Esophagus muscularis mucosa (tissue), 4 donors: ENCODE measurements at places on chromosomes 13 and 19. TPM values are rescaled to one million over a fixed set of nuclear protein-coding genes. Genes with fewer than 3 reads are reported as not detected.

GRCh38 chr19:49499030-49499670, 2.9 kb downstream of the RPS11 start:
- DNase-seq: no peak

- DNase-seq: no peak
These were observed 69.5 kb downstream of the ZNF723 start for GRCh38 chr19:22901431-22902130.

DNA sequence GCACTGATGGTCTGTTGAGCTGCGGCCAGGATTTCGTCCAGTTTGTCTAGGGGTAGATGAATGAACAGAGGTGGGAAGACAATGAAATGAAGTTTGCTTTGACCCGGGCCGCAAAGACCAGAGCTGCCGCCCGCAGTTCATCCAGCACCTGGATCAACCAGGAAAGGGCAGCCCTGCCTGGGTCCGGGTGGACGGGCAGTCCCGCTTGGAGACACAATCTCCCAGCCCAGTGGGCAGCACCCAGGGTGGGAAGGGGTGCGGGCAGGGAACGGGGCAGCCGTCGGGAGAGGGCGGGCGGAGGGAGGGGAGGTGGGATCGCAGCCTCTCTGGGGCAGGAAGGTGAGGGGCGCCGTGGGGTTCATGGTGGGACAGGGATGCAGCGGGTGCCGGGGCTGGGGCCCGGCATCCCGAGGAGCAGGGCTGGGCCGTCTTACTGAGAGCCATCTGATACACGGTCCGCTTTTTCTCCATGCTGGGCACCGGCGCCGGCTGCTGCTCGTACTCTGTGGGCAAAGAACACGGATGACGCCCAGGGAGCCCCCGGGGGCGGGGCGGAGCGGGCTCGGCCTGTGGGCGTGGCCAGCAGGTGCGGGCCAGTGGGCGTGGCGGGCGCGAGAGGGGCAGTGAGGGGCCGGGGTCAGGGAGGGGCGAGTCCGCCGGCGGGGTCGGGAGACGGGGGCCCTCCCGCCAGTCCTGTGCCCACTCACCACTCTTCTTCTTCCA, 33.1 kb downstream of the SHANK1 start:
- DNase-seq: no peak

- DNase-seq: peak; percentile 98
These were observed 24.2 kb downstream of the KEAP1 start for GRCh38 chr19:10478903-10479384.

CFAP97D2 gene
- total RNA-seq: not detected

F10 gene
- 4.6 TPM for total RNA-seq

DNA sequence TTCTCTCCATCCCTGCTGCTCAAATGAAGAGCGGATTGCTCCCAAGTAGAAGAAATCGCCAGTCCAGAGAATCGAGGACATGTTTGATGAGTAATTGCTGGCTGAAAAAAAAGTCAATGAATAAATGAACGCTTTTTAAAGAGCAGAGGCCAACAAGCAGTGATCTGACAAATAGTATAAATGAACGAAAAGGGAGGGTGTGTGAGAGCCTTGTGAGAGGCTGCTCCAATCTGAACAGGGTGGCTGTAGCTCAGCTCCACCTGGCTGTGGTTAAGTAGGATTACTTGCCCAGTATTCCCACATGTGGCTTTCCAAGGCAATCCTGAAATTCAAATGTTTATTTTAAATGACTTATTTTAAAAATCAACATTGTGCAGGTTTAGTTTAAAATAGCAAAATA, 117.1 kb downstream of the TSHZ3 start:
- DNase-seq: no peak

DNA sequence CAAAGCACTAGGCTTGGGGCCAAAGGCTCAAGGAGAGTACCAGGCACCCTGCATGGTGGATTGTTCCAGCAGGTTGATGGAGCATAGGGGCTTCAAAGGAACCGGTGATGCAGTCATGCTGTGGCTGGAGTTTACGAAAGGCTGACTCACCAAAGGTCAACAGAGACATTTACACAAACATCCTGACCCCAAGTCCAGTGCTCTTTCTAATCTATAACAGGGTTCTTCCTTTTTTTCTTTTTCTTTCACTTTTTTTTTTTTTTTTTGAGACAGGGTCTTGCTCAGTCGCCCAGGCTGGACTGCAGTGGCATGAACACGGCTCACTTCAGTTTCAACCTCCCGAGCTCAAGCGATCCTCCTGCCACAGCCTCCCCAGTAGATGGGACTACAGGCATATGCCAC, 35.6 kb upstream of the TPTE2 start:
- no peak for DNase-seq

- no peak for DNase-seq
These were observed 453.7 kb downstream of the GPC6 start for GRCh38 chr13:93680329-93680728.

CATSPERD gene
- total RNA-seq: not detected

IZUMO4 gene
- total RNA-seq: 5.4 TPM

DNA sequence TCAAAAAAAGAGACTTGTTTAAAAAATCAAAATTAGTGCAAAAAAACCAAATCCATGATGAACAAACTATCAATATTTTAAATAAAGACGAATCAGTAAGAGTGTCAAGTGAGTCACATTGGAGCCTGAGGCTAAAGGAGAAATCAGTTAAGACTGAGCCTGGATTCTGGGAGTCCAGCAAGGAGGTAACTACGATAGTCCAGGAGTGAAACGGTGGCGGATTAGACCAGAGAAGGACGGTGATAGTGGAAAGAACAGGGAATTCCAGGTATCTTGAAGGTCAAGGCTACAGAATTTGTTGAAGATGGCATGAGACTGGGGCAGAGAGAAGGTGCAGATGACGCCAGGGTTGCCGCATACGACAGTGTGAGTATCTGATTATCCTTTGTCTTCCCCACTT, 7.0 kb upstream of the NPAS1 start:
- no peak for DNase-seq

DNA sequence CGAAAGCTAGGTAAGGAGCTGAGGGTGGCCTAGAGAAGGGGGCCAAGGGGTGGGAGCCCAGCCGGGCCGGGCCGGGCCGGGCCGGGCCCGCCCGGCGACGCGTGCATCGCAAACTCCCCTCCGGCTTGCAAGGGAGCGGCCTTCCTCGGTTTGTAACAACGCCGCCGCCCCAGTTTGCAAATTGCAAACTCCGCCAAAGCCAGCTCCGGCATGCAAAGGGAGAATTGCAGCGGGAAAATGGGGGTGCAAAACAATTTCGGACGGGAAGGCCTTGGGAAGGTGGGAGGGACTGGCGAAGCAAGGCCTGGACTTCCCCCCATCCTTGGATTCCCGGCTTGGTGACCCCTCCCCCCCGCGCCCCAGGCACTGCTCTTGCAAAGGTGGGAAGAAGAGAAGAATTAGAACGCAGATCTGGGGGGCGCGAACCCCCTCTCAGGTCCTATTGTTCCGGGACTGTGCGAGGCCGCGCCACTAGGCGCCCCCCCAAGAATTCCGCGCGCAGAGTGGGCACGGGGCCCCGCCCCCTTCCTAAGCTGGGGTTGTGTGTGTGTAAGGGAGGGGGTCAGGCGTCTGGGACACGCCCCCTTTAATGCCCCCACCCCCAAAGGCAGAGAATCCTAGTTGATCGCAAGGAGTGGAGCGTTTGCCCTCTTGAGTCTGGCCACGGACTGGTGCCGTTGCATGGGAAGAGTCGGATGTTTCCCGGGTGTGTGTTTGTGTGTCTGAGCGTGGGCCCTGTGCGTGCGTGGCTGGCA, 926 bp downstream of the PRR12 start:
- no peak for DNase-seq

THSD8 gene
- not detected for total RNA-seq

- DNase-seq: no peak
These were observed 11.8 kb downstream of the POU2F2 start for GRCh38 chr19:42120276-42120980.

TINCR gene
- total RNA-seq: 2.9 TPM

GRCh38 chr13:50543141-50543540, 300.4 kb downstream of the DLEU7 start:
- DNase-seq: no peak

GRCh38 chr19:19750842-19751790, 18.2 kb upstream of the ZNF14 start:
- peak; percentile 78 for DNase-seq

GRCh38 chr13:22050951-22051563, 380.2 kb downstream of the FGF9 start:
- peak; percentile 87 for DNase-seq

DNA sequence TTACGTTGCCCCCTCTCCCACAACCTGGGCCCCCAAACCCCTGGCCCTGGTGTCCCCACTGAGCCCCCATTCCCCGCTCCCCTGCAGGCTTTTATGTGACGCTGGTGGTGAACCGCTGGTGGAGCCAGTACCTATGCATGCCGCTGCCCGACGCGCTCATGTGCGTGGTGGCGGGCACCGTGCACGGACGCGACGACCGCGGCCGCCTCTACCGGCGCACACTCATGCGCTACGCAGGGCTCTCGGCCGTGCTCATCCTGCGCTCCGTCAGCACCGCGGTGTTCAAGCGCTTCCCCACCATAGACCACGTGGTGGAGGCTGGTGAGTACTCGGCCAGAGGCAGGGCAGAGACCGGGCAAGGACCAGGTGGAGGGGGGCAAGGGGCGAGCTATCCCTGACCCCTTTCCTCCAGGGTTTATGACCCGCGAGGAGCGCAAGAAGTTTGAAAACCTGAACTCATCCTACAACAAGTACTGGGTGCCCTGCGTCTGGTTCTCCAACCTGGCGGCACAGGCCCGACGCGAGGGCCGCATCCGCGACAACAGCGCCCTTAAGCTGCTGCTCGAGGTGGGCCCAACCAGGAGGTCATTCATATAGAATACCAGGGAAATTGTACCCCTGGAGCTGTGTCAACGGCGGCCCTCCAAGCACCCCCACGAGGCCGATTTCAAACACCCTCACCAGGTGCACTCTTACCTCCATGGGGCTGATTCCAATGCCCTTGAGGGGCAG, 3.0 kb downstream of the BEST2 start:
- DNase-seq: no peak

DNA sequence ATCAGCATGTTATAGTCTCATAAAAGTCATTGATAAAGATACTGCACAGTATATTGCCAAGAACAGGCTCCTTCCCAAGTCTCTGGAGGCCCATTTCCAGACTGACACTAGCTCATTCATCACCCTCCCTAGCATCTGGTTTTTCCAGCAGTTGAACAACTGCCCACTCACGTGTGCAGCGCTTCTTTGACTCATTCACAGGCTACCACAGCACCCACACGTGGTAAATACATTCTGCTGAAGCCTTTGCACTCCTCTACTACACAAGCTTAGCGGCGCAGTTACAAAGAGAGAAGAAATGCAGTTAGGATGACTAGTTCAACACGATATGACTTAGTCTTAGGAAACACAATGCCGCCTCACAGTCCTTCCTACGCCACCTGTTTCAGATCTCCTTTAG, 87.7 kb downstream of the DOCK9 start:
- no peak for DNase-seq

NLRP5 gene
- total RNA-seq: not detected

DNA sequence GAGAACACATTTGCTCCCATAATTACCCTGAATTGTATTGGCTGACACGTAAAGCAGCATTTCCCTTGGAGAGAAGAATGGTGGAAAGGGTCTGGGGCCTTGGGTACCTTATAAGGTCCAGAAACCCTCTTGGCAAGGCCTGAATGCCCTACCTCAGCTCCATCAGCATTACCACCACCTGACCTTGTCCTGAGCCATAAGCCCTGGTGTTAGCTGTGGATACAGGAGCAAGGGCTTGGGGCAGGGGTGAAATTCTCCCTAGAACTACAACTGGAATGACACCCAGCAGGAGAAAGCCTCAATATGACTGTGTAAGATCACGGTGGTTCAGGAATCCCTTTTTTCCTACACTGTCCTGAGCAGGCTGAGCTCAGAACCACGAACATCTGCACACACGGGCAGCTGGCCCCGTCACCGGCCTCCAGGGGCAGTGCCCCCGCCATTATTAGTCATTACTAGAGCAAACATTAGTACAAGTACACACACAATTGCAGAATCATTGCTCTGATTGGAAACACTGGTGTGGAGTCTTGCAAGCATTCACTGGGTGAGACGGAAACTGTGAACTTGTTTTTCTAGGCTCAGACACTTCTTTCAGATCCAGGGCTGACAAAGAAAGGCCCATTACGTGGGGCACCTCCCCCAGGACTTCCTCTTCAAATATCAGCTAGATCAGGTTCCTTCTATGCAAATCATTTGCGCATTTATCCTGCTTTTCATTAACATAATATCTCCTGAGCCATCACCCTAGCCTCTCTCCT, 26.8 kb upstream of the MTIF3 start:
- no peak for DNase-seq

DNA sequence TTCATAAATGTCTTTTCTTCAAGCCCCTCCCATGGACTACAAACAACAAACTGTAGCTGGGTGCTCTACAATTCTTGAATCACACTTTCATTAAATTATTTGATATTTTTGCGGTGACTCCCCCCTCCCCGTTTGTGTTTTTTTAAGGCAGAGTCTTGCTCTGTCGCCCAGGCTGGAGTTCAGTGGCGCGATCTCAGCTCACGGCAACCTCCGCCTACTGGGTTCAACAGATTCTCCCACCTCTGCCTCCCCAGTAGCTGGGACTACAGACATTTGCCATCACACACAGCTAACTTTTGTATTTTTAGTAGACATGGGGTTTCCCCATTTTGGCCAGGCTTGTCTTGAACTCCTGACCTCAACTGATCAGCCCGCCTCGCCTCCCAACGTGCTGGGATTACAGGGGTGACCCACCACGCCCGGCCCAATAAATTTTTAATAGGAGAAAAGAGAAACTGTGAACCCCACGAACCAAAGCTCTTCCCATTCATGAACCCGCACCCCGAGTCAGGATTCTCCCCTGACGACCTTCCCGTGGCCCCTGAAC, 703 bp downstream of the ZNF506 start:
- no peak for DNase-seq

ELSPBP1 gene
- not detected for total RNA-seq

DNA sequence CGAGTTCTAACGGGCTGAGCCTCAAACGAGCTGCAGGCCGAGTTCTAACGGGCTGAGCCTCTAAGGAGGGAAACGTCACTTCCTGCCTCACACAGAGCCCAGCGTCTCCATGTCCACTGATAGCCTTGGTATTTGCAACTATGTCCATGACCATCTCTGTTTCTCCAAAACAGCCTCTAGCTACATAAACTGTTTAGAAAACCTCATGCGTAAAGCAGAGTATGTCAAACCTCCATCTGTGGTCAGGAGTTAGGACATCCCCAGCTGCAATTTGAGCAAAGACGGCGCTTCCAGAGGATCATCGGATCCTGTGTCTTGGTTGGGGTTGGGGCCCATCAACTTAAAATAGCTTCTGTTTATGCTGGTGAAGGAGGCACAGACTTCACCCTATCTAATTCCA, 20.8 kb downstream of the RASA3 start:
- no peak for DNase-seq

PRRG2 gene
- total RNA-seq: not detected

CGB2 gene
- not detected for total RNA-seq
